ENCODE measurements at places on chromosomes 16 and 17. TPM values are rescaled to one million over a fixed set of nuclear protein-coding genes. Genes with fewer than 3 reads are reported as not detected.

The TAC4 gene
- not detected for total RNA-seq

The TBC1D3I gene
- total RNA-seq, result 0.58 TPM

The SEPTIN12 gene
- total RNA-seq, result not detected

The CCL2 gene
- total RNA-seq, result 3.7 TPM

The RUNDC3A gene
- 1.2 TPM for total RNA-seq

The SHBG gene
- not detected for total RNA-seq

The BCO1 gene
- total RNA-seq, result 0.19 TPM

The CHST6 gene
- 5.0 TPM for total RNA-seq

The AP2B1 gene
- 117 TPM for total RNA-seq

The UMOD gene
- total RNA-seq, result not detected

The C17orf100 gene
- 3.3 TPM for total RNA-seq

The KRTAP9-4 gene
- not detected for total RNA-seq

GRCh38 chr16:29737713-29738112 is 8.1 kb downstream of the C16orf54 start:
- H3K27ac ChIP-seq, result no peak overlapping the region
- H3K4me3 ChIP-seq, result no peak overlapping the region
- H3K4me1 ChIP-seq, result no peaks in the 10 kb centered on the region
- no peak for DNase-seq
- no peaks in the 10 kb centered on the region for H3K27me3 ChIP-seq

DNA sequence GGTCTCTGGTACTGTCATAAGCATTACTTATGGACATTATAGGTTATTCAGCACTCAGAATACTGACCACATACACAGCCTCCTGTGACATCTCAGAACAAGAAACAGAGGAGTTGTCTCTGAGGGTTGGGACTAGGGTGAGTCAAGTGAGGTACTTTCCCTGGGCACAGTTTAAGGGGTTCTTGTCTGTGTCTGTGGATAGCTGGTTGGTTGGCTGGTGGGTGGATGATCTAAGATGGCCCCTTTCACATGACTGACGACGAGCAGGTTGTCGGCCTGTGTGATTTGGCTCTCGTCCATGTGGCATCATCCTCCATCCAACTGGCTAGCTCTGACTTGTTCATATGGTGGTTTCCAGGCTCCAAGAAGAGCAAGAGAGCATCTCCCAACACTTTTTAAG is 163.9 kb downstream of the PRKCB start:
- no peak overlapping the region for H3K4me3 ChIP-seq
- no peak for DNase-seq
- no peaks in the 10 kb centered on the region for H3K4me1 ChIP-seq

DNA sequence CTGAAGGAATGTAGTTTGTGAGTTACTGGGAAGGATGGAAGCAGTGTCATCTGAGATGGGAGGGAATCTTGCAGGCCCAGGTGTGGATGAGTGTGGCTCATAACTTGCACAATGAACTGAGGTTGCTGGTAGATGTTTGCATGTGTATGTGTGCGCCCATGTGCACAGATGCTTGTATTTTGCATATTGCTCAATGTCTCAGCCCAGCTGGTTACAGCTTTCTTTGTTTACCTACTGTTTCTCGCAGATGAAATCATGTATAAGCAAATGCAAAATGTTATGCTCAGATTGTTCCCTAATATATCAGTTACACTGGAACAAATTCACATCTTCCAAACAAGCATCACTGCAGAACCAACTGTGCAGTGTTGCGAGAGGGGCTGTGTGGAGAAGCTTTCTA is 452.2 kb upstream of the EEF2KMT start:
- H3K4me1 ChIP-seq, result peaks cover 13% of the 10 kb centered on the region
- no peaks in the 10 kb centered on the region for H3K36me3 ChIP-seq
- peak overlapping the region; percentile 41 for H3K27ac ChIP-seq

DNA sequence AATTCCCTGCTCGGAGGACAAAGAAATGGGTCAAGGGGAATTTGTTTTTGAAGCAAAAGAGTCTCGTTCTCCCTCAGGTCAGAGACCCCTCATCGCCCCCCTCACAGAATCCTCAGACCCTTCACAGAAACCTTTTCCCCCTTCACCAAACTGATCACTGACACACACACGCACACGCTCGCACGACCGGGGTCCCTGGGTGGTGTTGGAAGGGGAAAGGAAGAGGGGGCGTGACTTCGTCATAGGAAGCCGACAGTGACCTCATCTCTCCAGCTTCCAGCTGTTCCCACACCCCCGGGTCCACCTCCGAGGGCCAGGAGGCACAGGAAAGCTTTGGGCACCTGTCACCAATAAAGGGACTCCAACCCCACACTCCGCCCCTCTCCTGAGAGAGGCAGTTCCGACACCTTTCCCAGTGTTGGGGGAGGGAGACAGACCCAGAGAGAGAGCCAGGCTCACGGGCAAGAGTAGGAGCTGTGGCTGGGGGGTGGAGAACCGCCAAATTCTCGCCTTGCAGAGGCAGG is 1.2 kb downstream of the ASGR1 start:
- H3K36me3 ChIP-seq, result no peaks in the 10 kb centered on the region
- DNase-seq, result peak; percentile 42
- no peaks in the 10 kb centered on the region for H3K27me3 ChIP-seq
- H3K4me1 ChIP-seq, result peaks cover 8% of the 10 kb centered on the region

DNA sequence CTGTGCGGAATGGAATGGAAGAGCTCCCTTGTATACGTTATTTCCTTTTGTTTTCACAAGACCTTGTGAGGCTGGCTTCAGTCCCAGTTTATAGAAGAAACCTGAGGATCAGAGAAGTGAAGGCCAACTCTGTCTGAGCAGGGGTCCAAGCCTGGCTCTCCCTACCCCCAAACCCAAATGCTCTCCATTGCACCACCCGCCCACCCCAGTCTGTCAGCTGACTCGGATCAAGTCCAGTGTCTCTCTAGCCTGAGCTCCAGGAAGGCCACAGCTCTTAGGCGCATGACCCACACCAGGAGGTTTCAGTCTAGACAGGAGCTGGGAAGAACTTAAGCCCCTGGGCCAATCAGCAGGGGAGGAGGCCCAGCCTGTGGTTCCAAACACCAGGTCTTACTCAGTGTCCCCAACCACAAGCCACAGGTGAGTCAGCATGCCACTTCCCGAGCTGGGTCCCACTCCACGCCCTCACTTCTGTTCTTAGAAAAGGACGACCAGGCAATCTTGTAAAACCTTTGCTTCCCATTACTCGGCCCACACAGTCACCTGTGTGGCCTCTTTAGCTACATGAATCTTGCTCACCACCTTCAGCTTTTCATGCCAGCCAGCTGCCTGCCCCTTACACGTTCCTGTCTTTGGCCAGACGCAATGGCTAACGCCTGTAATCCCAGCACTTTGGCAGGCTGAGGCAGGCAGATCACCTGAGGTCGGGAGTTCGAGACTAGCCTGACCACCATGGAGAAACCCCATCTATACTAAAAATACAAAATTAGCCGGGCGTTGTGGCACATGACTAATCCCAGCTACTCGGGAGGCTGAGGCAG is 27.8 kb downstream of the TK2 start:
- no peak overlapping the region for H3K27ac ChIP-seq
- H3K4me1 ChIP-seq, result peaks cover 2% of the 10 kb centered on the region
- no peak for DNase-seq
- no peaks in the 10 kb centered on the region for H3K27me3 ChIP-seq

DNA sequence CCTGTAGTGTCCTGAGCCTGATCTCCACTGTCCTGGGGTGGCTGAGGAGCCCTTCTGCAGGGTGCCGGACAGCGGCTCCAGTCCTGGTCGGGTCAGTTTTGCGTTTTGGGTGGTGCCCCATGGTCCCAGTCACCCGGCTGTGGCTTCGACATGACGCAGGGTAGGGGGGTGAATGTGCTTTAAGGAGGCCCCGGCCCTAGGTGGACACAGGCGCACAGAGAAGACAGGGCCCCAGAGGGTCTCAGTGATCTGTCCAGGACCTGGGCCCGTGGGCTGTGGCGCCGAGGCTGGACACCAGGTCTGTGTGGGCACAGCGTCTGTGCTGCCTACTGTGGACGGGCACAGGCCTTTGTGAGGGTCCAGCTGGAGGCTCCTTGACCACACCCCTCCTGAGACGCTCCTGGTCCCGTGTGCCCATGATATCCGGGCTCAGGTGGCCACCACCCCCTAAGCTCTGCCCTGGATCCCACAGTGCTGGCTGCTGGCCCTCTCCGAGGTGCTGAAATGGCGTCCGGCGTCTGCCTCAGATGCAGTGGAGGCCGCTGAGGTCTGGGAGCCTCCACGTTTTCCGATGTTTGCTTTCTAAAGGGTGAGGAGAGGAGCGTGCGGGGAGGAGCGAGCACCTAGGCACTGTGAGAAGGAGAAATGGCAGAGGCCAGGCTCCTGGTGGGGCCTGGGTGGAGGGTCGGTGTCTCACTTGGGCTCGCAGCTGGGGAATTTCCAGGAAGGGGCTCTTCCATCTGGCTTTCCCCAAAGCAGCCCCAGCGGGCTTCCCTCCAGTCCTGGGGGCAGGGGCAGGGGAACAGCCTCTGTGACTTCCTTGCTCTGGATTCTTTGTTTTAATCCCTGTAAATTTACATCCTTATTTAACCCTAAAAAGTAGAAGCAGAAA is 56.1 kb upstream of the ACSF3 start:
- H3K4me3 ChIP-seq, result no peak overlapping the region
- no peak overlapping the region for H3K27ac ChIP-seq
- peak; percentile 54 for DNase-seq
- H3K4me1 ChIP-seq, result no peaks in the 10 kb centered on the region

GRCh38 chr16:55100100-55100499 is 169.4 kb downstream of the IRX5 start:
- H3K4me1 ChIP-seq, result no peaks in the 10 kb centered on the region
- H3K27ac ChIP-seq, result no peak overlapping the region
- H3K4me3 ChIP-seq, result no peak overlapping the region
- H3K36me3 ChIP-seq, result no peaks in the 10 kb centered on the region
- no peaks in the 10 kb centered on the region for H3K27me3 ChIP-seq
- no peak for DNase-seq

GRCh38 chr17:57404073-57404472 is 147.8 kb downstream of the MSI2 start:
- no peak for DNase-seq
- peaks cover 38% of the 10 kb centered on the region for H3K4me1 ChIP-seq
- no peaks in the 10 kb centered on the region for H3K36me3 ChIP-seq
- no peak overlapping the region for H3K27ac ChIP-seq

GRCh38 chr17:38616361-38616760 is 10.6 kb upstream of the SRCIN1 start:
- H3K27ac ChIP-seq, result no peak overlapping the region
- no peaks in the 10 kb centered on the region for H3K4me1 ChIP-seq
- no peak overlapping the region for H3K4me3 ChIP-seq

GRCh38 chr17:75891022-75891604 is 5.6 kb downstream of the TRIM65 start:
- peaks cover 10% of the 10 kb centered on the region for H3K4me1 ChIP-seq

- H3K27ac ChIP-seq, result no peak overlapping the region
- H3K36me3 ChIP-seq, result no peaks in the 10 kb centered on the region
- peaks cover 9% of the 10 kb centered on the region for H3K4me1 ChIP-seq
- DNase-seq, result no peak
These were observed 29.4 kb upstream of the BAHCC1 start for GRCh38 chr17:81365601-81366585.

DNA sequence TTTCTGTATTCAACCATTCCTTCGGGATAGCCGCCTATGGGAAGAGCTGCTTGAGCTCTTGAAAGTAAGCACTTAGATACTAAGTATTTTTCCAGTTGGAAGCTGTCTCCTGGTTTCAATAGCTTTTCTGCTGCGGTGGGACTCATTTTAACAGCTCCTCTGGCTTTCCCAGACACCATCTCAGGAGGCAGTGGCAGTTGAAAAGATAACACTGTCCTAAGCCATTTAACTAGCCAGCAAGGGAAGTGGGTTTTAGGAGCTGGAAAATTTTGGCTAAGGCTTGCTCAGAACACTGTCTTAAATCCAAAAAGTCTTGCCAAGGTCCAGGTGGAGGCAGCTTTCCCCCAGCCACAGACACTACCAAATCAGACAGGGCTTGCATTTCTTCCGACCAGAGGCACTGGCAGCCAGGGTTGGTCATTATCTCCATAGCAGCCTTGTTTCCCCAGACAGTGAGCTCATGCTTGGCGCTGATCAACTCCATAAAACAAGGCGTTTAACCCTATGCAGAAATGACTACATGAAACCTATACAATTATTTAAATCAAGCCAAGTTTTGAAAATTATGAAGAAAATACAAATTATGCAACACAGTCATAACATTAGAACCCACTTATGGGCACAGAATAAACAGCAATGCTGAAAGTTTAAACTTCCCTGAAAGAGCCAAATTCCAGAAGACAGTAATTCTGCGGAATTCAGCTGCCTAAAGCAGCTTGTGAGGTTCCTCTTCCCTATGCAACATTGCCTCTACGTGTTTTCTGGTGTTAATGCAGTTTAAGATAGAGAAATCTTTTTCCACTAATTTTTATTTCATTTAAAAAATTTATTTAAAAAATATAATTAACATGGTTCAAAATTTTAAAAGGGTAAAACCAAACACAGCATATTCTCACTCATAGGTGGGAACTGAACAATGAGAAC is 25.0 kb downstream of the GABARAPL2 start:
- H3K27ac ChIP-seq, result peak overlapping the region; percentile 45
- H3K4me1 ChIP-seq, result peaks cover 30% of the 10 kb centered on the region
- no peaks in the 10 kb centered on the region for H3K36me3 ChIP-seq
- peak; percentile 37 for DNase-seq

DNA sequence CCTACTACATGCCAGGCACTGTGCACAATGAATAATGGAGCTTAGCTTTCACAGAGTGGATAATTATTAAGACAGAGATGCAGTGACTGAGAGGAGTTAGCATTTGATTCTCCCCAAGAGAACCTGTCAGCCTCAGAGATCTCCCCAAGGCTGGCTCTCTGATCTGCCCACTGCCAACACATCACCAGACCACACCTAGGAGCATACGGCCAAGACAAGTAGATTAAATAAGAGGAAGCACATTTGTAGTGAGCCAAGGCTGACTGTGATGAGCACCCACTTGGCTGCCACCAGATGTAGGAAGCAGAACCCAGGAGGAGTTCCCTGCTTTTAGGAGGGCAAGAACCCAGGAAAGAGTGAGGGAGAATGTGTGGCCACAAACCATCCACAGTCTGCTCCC is 130.1 kb downstream of the SPACA3 start:
- H3K4me3 ChIP-seq, result no peak overlapping the region
- H3K27ac ChIP-seq, result no peak overlapping the region
- no peaks in the 10 kb centered on the region for H3K27me3 ChIP-seq
- H3K4me1 ChIP-seq, result peaks cover 18% of the 10 kb centered on the region

GRCh38 chr16:23518435-23518891 is 8.2 kb upstream of the GGA2 start:
- H3K4me3 ChIP-seq, result no peak overlapping the region
- H3K36me3 ChIP-seq, result peaks cover 29% of the 10 kb centered on the region
- H3K27me3 ChIP-seq, result no peaks in the 10 kb centered on the region
- H3K4me1 ChIP-seq, result no peaks in the 10 kb centered on the region
- DNase-seq, result no peak

DNA sequence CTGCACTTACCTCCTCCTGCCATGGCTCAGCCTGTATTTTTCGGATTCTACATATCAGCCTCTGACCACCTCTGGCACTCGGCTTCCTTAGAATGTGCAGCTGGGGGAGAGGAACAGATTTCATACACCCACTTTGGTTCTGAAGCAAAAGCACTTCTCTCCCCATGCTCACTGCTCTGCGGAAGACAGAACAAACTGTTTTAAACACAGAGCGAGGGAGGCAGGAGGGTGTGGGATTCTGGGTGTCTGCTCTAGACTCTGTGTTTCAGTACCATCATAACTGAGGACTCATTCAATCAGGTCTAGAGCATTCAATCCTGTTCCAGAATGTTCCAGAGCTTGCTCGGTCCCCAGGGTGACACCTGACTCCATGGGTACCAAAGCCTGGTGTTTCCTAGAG is 239.1 kb downstream of the GRIN2A start:
- no peaks in the 10 kb centered on the region for H3K4me1 ChIP-seq
- no peak overlapping the region for H3K4me3 ChIP-seq
- no peaks in the 10 kb centered on the region for H3K36me3 ChIP-seq
- no peak for DNase-seq
- no peaks in the 10 kb centered on the region for H3K27me3 ChIP-seq
- no peak overlapping the region for H3K27ac ChIP-seq

GRCh38 chr17:71260366-71260940 is 860.4 kb upstream of the SOX9 start:
- H3K27ac ChIP-seq, result no peak overlapping the region
- H3K27me3 ChIP-seq, result no peaks in the 10 kb centered on the region
- no peaks in the 10 kb centered on the region for H3K4me1 ChIP-seq
